ENCODE measurements at places on chromosomes 3 and 15.

DNA sequence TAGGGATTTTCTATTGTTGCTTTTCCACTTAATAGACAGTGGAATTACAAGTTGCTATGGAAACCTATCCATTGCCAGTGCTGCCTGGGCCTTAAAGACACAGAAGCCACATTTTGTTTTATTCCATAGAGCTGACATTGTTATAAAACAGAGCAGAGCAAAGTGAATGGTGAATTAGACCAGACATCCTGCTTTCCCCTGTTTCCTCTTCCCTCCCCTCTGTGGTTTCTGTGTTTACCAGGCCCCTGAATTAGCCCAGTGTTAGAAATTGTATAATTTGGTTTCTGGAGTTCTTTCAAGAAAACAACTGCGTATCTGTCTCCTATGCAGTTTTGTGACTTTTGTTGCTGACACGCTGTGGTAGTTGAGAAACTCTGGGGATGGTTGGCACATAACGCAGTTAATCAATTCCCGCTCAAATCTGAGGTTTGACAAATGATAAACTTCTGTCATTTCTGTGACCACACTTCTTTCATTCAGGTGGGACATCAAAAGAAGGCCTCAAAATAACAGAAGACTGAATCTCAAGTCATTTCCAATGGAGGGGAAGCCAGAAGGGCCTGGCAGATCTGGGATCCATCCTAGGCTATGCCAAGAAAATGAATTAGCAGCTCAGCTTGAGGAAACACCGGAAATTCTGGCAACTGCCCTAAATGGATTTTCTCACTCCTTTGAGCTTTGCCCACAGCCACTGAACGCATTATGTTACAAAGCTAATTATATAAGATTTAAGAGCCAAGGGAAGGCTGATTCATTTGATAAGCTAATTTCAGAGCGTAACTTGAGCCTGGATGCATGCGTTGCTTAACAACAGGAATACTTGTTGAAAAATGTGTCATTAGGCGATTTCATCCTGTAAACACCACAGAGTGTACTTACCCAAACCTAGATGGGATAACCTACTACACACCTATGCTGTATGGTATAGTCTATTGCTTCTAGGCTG, 46.9 kb downstream of the NR1D2 start:
- no peak for DNase-seq

GRCh38 chr3:194136519-194137007, 615 bp downstream of the HES1 start:
- no peak for DNase-seq

- DNase-seq: no peak
These were observed 17.9 kb upstream of the NR2C2 start for GRCh38 chr3:14929310-14930074.

DNA sequence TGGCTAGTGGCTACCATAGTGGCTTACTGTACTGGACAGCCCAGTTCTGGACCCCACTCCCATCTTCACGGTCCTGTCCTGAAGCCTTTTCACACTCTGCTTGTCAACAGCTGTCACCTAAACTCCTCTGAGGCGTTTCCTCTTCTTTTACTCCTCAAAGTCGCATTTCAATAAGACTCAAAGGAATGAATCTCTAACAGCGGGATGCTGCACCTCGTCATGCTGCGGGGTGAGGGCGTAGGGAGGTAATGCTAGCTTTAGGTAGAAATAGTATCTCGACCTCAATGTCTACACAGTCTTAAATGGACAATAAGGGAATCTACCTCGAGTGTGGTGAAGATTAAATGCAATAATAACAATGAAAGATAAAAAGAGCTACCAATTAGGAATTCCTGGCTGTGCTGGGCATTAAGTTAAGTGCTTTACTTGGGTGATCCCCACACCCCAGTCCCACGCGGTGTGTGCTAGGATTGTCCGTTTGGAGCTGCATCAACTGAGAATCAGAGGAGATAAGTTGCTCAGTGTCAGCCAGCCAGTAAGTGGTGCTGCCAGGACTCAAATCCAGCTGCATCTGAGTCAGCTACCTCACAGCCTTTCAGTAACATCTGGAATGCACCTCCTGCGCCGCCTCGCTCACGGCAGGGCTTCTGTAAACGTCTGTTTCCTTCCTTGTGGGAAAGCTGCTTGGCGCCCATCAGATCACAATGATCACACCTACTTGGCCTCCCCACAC, 14.0 kb downstream of the PLA2G4D start:
- no peak for DNase-seq

Data from CD4-positive, alpha-beta T cell treated with Interleukin-15 for 4 hours (primary cell).